ENCODE measurements at places on chromosomes 1 and 21.

GRCh38 chr1:63152572-63152971 lies 169.8 kb upstream of the FOXD3 start:
- DNase-seq, result no peak

- DNase-seq, result no peak
These were observed 25.4 kb downstream of the HMGCS2 start for GRCh38 chr1:119743308-119743707.

DNA sequence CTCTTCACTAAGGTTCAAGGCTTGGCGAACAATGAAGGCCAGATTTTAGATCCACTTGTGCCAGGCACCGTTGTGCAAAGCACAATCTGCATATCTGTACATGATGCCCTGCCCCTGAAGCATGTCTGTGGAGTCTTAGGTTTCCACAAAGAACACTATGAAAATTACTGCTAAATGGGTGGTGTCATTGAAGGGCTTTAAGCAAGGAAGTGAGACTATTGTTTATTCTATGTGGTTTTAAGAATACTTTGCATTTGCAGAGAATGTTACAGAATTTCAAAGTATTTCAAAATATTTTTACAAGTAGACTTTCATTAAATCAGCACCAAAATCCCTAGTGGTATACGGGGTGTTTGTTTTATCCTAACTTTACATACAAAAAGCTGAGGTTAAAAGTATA lies 8.8 kb downstream of the TSEN15 start:
- no peak for DNase-seq

GRCh38 chr21:16073586-16073985 lies 343.8 kb downstream of the USP25 start:
- no peak for DNase-seq

DNA sequence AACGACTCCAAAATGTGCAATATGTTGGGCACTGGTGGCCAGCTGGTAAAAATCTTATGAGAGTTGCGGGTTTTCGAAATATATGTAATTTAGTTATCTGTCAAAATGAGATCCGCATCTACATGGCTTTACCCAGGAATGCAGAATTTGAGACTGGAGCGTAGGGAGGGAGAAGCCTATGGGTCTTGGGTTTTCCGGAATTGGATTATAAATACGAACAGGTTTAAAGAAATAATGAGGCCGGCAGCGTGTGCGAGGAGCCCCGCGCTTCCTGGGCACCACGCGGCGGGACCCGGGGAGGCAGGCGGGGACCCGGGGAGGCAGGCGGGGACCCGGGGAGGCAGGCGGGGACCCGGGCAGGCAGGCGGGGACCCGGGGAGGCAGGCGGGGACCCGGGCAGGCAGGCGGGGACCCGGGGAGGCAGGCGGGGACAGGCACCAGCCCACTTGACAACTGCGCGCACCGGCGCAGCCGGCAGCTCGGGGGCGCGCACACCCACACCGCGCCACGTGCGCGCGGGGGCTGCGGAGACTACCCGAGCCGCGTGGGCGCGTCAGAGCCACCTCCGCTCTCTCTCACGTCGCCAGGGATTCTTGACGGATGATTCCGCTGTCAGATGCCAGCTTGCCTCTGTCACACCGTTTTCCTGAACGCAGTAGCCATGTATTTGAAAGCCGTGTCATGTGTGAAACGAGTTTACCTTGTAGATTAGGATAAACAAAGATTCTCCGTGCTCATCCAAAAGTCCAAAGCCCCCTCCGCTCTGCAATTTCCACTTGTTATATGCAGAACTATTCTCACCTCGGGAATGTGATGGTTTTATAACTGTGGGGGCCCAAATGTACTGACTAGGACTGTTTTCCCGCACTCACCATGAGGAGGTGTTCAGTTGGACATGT lies 54.3 kb upstream of the HNRNPU start:
- DNase-seq, result peak; percentile 5

GRCh38 chr1:182646739-182647138 lies 37.6 kb downstream of the RGS8 start:
- DNase-seq, result no peak

GRCh38 chr1:238419209-238419608 lies 528.5 kb upstream of the ZP4 start:
- no peak for DNase-seq

- DNase-seq, result no peak
These were observed 609.6 kb upstream of the NEGR1 start for GRCh38 chr1:72891976-72892375.

- no peak for DNase-seq
These were observed 115.4 kb downstream of the DMRTB1 start for GRCh38 chr1:53574621-53575020.

GRCh38 chr1:161121042-161121650 lies 3.2 kb downstream of the NIT1 start:
- no peak for DNase-seq

GRCh38 chr1:214615871-214616270 lies 12.9 kb downstream of the CENPF start:
- no peak for DNase-seq

- DNase-seq, result no peak
These were observed 16.2 kb downstream of the PI4KB start for GRCh38 chr1:151311011-151311410.

DNA sequence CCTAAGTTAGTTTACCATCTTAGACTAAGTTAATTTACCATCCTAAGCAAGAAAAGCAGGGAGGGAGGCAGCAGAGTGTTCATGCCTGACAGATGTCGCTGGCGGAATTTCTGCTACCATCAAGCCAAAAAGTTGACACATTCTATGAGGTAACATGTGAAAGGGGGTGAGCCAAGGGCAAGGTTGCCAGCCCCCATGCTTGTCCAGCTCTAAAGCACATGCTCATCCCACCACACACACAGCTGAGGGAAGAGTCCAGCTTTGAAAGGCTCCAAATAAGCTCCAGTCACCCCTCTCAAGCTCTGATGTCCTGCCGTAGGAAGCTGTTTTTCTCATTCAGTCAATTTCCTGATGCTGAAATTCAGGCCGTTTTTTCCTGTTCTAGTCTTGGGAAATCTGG lies 46.3 kb downstream of the EIF2D start:
- DNase-seq, result no peak

- DNase-seq, result no peak
These were observed 51.8 kb upstream of the CXADR start for GRCh38 chr21:17461014-17461413.

DNA sequence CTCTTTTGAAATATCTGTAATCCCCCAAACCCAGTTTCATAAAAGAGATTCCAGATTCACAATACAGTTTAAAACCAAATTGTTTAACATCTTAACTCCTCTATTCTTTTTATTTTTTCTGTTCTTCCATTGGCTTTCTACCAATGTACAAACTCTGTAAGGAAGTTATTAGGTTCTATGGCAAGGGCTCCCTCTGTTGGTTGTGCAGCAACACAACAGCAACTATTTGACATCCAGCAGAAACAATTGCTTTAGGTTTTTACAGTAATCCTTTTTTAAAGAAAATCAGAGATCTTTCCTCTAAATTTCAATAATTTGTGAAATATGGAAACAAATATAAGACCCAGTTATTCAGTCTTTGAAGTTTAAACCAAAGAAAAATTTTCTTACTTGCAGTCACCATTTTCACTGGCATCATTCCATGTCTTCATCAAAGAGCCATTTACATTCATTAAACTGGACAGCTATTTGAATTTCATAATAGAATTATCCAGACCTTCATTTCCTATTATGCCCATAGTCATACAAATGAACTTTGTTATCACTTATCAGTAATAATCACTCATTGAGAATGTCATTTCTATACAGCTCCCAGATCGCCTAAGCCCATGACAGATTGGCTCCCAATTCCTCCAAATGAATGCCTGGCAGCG lies 46.5 kb upstream of the RNF11 start:
- peak; percentile 2 for DNase-seq

DNA sequence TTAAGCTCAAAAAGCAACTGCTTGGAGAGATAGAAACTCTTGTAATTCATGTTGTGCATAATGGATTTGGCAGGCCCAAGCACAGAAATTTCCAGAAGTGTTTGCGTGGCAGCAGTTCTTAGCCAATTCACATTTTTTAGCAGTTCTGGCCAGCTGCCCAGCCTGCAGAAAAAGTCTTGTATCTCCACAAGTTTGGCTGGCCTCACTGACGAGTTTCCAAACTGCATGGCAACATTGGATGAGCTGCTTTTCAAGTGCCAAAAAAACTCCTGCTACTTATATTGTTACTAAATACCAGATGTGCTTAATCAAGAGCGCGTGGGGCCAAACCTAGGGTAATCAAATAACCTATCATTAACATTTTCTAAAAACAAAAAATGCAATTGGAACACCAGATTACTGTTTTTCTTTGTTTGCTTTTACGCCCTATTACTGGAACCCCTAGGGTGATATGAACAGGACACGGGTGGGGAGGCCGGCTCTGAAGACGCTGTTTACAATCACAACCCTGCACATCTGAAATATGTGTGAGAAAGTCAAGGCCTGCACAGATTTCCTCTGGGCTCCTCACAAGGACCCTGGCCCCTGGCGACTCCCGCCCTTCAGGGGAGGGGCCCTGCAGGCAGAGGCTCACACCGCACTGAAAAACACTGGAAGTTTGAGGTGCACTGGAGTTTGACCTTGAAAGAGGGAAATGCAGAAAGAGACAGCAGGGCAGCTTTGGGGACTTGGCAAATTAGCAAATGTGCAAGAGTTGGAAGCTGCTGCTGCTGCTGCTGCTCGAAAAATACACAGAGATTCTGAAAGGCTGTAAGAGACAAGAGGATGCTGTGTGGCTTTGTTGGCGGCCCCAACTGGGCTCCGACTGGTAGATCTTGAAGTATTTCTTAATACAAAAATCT lies 55.2 kb upstream of the TARBP1 start:
- no peak for DNase-seq

DNA sequence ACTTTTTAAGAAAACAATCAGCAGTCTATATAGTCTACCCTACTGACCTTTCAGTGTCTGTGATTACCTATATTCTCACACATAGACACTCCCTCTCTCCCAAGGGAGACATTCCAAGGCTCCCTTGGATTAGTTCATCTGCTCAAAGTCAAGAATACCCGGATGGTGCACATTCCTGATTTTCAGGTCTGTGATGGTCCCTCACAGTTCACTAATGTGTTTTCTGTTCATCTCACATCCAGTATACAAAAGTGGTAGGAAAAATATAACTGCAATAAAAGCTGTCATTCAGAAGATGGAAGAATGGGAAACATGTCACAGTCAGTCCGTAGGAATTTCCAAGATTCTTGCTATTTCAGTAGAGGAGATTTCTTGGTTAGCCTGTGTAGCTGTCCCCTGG lies 224.1 kb upstream of the CACYBP start:
- DNase-seq, result no peak

GRCh38 chr1:11898831-11899467 lies 27.3 kb downstream of the KIAA2013 start:
- no peak for DNase-seq

DNA sequence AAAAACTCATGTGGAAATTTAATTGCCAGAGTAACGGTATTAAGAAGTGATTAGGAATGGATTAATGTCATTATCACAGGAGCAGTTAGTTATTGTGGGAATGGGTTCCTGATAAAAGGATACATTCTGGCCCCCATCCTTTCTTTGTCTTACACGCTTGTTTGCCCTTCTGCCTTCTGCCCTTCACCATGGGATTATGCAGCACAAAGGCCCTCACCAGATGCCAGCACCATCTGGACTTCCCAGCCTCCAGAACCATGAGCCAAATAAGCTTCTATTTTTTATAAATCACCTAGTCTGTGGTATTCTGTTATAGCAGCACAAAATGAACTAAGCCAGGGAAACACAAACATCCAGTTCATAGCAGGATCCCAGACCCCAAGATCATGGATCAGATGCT lies 33.9 kb upstream of the POU2F1 start:
- DNase-seq, result no peak

GRCh38 chr1:182670032-182670749 lies 14.2 kb downstream of the RGS8 start:
- no peak for DNase-seq

DNA sequence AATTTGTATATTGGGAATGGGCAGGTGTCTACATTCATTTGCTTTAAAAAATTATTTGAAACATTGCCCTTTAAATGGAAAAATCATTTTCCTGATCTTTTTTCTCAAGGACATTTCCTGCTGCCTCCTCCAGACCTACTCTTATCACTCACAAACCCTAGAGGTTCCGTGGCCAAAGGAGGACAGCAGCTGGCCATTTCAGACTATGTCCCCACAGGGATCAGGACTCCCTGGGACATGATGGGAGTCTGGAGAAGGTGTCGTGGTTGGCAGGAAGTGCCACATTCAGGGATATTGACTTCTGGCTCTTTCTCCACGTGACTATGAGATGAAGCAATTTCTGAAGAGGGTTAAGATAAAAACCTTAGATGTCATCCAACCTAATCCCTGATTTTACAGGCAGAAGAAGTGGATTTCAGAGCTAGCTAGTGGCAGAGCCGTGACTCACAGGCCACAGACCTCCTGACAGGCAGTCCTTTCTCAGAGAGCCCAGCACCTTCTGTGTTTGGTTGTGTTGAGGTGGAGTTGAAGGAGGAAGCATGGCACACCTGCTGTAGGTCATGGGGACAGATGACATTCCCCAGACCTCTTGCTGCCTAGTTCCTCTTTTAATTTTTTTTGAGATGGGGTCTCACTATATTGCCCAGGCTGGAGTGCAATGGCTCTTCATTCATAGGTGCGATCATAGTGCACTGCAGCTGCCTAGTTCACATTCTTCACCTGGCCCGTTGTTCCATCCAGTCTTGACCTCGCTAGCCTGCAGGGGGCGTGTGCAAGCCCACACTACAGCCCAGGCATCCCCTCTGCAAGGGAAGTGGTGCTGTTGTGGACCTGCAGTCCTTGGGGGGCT lies 25.5 kb upstream of the IL10 start:
- DNase-seq, result no peak

- no peak for DNase-seq
These were observed 165.2 kb downstream of the NTMT2 start for GRCh38 chr1:170310951-170311350.

DNA sequence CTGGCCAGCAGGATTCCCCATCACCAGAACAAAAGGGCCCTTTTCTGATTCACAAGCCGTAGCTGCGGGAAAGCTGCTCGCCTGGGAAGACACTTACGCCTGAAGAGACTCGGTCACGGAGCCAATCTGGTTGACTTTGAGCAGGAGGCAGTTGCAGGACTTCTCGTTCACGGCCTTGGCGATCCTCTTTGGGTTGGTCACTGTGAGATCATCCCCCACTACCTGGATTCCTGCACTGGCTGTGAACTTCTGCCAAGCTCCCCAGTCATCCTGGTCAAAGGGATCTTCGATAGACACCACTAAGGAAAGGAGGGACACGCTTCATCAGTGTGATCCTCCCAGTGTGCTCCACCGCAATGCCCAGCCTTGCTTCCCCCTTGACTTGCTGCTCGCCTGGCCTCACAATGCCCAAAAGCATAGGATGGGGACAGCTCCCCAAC lies 14.7 kb downstream of the ENO1 start:
- no peak for DNase-seq
